ENCODE measurements at places on chromosomes 5 and 9.

DNA sequence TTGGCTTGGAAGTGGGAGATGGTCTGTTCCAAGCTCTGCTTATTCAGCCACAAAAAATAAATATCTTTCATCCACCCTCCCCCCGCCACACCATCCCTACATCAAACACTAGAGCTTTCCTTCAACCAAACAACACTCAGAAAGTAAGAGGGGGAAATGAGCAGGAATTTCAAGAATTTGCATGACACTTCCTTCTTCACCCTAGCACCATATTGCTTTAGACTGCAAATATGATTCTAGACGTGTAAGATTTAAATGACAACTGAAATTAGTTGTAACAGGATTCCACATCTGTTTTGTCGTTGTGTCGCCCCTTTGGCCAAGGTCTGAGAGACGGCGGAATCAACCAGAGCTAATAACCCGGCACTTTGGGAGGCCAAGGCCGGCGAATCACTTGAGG is 88.5 kb downstream of the NDFIP1 start:
- DNase-seq: no peak

- DNase-seq: peak; percentile 34
Measured at GRCh38 chr5:143887903-143888665, 76.1 kb downstream of the HMHB1 start.

DNA sequence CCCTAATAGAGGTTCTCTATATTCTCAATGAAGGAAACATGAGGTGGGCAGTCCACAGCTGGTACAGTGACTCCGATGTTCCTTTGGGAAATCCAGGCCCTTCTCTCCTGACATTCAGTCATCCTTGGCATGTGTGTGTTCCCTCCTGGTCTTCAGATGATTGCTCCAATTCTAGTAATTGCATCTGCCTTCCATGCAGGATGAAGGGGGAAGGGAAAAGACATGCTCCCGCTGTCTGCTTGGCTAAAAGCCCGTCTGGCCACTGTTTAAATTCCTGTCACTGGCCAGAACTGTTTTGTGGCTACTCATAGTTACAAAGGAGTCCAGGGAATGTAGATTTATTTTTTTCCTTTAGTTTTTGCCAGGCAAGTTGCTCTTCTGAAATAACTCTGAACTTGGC is 65.0 kb downstream of the MAST4 start:
- DNase-seq: no peak

DNA sequence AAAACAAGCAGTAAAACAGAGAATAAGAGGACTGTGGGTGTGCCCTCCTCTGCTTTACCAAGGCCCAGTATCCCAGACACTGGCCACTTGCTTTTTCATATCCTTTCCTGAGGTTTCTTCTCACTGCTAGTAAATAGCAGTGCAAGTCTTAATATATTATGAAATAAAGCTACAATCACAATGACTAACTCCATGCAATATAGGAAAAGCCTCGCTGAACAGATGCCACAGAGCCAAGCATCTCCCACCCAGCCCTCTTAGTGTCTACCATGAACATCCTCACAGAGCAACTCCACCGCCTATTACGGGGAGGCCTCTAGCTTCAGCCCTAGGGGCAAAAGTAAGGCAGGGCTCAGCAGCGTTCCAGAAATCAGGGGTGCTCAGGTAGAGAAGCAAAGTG is 130.7 kb upstream of the LHFPL2 start:
- DNase-seq: no peak

DNA sequence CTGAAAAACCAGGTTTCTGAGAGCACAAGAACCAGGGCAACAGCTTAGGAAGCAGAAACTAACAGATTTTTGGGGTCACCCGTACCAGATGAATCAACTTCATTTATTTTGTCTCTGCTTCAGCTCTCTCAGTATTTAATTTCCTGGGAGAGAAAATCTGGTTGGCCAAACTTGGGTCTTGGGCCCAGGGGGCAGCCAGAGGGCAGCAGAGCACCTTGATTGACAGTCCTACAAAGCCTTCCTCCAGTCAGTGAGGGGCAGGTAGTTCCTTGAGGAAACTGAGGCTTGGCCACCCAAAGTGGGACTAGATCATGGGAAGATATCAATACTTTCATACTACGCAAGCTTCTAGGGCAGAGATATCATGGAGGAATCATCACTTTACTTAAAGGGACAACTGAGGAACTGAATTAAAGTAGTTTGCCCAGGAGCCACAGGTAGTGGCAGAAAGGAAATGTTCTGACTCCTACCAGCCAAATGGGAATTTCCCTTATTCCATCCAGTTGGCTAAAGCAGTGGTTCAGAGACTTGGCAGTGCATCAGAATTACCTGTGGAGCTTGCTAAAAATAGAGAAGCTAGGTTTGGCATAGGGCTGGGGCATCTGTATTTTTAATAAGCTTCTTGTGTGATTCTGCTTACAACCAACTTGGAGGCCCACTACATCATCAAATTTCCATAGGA is 21.5 kb upstream of the ARHGAP26 start:
- DNase-seq: no peak

DNA sequence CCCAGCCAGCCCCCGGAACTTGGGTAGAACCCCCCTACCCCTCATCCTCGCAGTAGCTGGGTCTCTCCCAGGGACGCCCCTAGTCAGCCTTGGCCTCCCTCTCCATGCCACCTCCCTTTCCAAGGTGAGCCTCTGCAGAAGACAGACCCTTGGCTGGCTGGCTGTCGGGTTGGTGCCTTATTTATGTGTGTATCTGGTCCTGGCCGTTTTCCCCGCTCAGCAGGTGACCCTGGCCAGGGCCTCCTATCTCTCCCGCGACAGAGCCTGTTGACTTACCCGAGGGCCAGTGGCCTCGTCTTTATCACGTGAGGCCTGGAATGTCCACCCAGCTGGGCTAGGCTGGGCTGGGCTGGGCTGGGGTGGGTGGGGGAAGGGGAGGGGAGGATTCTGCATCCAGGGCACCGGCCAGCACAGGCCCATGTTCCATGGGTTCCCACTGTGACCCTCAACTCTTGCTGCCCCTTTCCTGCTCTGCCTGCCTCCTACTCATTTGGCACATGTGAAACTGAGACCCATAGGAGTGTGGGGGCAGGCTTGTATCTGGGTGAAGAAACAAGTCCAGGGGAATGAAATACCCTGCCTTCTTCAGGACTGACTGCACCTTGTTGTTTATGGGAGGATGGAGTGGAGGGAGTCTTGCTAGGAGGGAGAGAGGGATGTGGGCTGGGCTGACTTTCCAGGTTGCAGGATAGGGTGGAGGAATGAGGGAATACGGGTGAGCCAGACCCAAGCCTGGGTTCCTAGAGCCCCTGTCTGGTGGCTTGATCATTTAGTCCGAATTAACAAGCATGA is 3.1 kb downstream of the CXXC5 start:
- DNase-seq: no peak

DNA sequence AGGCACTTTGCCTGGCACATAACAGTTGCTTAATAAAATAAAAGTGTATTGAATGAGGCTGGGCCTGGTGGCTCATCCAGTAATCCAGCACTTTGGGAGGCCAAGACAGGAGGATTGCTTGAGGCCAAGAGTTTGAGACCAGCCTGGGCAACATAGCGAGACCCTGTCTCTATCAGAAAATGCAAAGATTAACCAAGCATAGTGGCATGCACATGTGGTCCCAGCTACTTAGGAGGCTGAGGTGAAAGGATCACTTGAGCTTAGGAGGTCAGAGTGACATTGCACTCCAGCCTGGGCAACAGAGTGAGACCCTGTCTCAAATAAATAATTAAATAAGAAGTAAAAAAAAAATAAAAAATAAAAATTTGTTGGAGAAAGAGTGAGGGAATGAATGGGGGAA is 21.2 kb downstream of the TNFAIP8 start:
- DNase-seq: no peak

DNA sequence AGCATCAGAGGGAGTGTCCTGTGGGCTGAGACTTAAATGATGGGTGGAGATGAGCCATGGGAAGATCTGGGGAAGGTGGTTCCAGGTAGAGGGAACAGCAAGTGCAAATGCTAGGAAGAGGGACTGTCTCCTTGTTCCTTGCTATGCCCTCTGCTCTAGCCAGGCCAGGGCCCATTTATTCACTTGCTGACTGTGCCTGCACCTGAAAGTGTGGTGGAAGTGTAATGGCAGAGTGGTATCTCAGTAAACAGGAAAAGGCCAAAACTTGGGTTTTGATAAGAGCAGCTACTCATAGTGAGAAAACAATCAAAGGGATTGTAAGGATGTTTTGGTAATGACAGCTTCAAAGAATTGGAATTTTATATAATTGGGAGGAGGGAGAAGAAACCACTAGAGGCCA is 32.4 kb downstream of the TLE4 start:
- no peak for DNase-seq

DNA sequence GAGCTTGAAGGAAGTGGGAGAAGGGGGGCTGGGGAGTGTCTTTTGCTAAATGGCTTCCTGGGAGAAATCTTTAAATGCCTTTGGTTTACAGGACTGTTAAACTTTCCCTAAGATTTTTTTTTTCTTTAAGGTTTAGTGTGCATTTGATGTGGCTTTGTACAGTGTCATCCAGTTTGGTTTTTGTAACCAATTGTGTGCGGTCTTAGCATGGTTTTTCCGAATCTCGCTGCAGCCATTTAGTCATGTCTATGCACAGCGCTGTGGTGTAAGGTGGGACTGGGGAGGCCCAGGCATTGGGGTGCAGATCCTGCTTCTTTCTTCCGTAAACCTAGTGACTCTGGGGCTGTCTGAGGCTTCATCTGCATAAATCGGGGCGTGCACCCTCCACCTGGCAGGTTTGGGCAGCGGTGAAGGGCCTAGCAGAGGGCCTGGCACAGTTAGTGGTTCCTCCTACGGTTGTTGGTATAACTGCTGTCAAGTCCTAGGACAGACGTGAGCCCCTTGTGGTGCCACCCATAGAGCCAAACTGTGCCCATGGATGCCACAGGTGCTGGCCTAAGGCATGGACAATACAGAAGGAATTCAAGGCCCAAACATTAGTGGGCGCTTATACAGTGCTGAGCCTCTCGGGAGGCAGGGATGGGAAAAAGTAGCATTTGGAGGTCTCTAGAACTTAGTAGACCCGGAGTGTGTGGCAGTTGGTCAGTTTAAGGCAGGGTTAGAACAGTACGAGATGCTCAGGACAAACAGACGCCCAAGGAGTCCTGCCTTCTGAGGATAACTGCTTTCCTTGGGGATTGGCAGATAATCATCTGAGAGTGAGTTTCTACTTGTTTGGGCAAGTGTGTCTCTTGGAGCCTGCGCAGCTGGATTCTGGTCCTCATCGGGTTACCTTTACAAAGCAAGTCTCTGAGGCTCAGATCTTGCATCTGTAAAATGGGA is 1.5 kb downstream of the PRRC2B start:
- no peak for DNase-seq

GRCh38 chr5:139199321-139199720 is 1.2 kb upstream of the SIL1 start:
- no peak for DNase-seq

DNA sequence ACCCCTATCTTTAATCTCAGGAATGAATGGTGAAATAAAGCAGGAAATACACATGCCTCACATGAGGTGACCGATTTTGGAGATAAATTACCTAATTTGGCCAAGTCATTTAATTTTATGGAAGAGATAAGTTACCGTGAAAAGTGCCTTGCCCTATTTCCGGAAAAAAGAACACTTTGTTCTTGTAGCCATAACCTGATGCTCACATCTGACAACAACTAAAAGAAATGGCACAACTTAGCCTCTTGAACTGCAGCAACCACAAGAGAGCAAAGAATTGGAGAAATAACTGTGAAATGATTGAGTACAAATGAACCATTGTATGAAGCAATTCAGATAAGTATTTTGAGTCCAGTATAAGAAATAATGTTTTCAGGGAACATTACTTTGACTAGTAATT is 628.1 kb upstream of the TYRP1 start:
- DNase-seq: no peak

DNA sequence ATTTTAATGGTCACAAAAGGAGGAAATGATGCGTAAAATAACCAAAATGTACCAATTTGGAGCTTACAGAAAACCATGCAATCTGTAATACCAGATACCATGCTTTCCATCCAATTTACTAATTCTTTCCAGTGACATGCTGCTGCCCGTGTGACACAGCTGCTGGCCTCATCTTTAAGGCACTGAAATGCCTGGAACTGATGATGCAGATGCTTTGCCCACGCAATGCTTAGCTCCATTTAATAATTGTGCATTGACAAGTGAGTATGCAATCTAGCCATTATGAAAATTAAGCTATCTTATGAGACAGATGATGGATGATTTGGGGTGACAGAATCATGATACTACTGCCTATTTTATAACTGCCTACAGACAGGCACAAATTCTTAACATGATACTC is 169.2 kb upstream of the CTNND2 start:
- DNase-seq: peak; percentile 16

DNA sequence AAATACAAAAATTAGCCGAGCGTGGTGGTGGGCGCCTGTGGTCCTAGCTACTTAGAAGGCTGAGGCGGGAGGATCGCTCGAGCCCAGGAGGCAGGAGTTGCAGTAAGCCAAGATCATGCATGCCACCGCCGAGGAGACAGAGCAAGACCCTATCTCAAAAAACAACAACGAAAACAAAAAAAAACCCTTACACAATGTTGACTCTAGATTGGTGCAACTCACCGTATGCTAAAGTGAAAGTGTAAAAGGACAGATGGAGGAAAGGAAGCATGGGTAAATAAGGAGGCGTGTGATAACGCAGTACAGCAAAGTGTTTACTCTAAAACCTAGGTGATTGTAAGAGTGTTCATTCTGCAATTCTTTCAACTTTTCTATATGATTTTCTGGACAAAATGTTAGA is 15.9 kb upstream of the RUFY1 start:
- no peak for DNase-seq

DNA sequence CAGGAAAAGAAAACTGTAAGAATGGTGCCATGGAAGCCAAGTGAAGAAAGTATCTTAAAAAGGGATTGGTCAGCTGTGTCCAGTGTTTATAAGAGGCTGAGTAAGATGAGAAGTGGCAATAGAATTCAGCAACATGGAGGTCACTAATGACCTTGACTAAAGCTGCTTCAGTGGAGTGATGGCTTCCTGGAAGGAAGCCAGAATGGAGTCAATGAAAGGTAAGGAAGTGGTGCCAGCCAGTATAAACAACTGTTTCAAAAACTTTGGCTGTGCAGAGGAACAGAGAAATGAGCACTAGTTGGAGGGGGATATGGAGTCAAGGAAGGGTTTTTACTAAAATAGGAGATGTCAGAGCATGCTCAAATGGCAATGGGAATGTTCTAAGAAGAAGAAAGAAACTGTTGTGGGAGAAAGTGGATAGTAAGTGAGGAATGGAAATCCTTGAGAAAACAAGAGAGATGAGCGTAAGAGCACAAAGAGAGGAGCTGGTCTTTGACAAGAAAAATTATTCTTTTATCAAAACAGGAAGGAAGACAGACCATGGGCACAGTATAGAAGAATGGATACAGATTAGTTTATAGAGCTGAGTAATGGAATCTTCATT is 11.1 kb upstream of the NRG2 start:
- DNase-seq: no peak

- DNase-seq: no peak
Measured at GRCh38 chr5:6490693-6491092, 42.0 kb downstream of the UBE2QL1 start.

GRCh38 chr9:129038109-129038852 is 1.9 kb downstream of the MIGA2 start:
- no peak for DNase-seq

GRCh38 chr9:122076773-122077172 is 16.3 kb downstream of the TTLL11 start:
- DNase-seq: no peak

GRCh38 chr9:127563579-127563978 is 48.5 kb upstream of the STXBP1 start:
- DNase-seq: no peak

All from NCI-H446 (cell line).